ENCODE measurements at places on chromosomes 2 and 18.

DNA sequence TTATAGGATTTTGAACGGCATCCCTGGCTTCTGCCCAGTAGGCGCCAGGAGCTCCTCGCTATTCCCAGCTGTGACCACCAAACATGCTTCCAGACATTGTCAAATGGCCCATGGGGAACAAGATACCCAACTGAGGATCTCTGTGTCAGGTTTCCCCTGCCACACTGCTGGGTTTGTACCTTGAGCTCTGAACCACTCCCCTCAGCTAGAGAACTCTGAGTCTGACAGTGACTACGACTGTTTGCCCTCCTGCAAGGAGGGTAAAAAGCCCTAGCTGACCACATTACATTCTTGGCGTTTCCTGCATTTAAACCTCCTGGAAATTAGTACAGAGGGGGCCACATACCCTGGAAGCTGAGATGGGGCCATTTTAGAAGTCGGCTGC, 12.4 kb downstream of the LRRFIP1 start:
- no peak for DNase-seq

GRCh38 chr18:74274700-74275099, 17.1 kb downstream of the CYB5A start:
- no peak for DNase-seq

DNA sequence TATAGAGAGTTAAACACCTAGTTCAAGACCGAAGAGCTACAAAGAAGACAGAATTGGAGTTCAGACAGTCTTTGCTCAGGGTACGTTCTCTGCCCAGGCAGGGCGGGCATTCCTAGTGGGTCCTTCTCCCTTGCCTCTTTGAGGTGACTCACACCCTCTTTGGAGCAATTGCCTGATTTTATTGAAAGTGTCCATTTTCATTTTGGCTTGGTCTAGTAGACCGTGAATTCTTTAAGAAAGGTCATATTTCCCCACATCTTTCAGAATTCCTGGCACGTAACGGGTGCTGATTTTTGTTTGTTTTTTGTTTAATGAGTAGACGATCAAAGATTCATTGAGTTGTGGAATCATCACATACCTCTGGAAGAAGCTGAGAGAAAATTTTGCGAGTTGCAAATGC, 871.5 kb downstream of the RNF144A start:
- no peak for DNase-seq

DNA sequence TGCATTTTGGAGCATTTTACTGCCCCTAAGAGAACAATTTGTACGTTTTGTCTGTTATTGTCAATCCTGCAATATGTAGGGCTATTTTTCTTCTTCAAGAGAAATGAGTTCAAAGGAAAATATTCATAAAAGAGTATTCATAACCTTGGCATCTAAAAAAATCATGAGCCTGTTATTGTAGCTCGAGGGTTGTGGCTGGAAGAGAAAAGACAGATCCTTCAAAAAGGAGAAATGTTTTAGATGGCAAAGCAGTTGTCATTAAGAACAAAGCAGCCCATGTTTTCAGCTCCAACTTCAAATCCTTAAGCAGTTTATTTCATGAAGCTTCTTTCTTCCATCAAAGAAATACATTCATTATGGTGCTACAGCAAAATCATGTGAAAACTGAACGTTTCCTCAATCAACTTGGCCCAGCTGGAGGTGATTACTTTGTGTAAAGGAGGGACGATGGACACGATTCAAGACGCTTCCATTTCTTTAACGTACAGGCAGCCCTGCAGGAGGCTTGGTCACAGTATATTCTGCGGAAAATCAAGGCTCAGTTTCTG, 31.4 kb downstream of the QPCT start:
- DNase-seq: no peak

GRCh38 chr2:48530033-48530811, at the start of gene STON1:
STON1 (plus strand) TSS chr2:48530154; CDS start chr2:48580634, 50,480 bp downstream.
- peak; percentile 14 for DNase-seq

GRCh38 chr2:696999-697627, 19.9 kb upstream of the TMEM18 start:
- no peak for DNase-seq

- no peak for DNase-seq
These were observed 182.7 kb downstream of the EPHA4 start for GRCh38 chr2:221389421-221389820.

Measured in substantia nigra (tissue), 51 donors.